ENCODE measurements at places on chromosomes 11 and 22.
A peak's percentile ranks its signal among the peaks of the same experiment; 100 is the strongest.

DNA sequence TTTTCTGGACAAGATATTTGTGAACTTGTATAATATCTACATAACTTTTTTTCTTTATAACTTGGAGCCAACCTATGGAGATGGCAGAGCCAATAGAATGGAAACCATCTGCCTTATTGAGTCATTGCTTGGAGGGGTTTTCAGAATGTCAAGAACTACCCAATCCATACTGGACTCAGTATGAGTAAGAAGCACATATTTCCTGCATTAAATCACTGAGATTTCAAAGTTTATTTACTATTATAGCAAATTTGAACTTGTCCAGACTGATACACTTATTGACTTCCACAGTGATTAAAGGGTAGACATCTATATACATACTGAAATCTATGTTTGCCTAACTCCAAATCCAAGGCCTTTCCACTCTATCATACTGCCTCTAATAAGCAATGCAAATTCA is 704.0 kb downstream of the KCNA4 start:
- DNase-seq = no peak

DNA sequence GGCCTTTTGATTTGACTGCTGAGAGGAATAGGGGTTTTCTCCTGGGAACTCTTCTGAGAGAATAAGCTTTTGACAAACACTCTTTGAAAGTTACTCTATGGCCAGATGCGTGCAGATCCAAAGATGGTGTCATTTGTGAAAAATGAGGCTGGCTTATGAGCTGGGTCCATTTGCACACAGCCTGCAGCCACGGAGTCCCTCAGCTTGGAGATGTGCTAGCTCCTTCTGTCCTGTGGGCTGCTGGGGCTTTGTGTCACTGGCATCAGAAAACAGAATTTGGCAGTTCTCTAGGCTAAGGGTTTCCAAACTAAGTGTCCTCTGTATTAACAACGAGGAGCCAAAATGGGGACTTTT is 702.4 kb downstream of the NTM start:
- no peak for DNase-seq

GRCh38 chr11:46808799-46809431 is 37.2 kb downstream of the CKAP5 start:
- DNase-seq = peak; percentile 1

DNA sequence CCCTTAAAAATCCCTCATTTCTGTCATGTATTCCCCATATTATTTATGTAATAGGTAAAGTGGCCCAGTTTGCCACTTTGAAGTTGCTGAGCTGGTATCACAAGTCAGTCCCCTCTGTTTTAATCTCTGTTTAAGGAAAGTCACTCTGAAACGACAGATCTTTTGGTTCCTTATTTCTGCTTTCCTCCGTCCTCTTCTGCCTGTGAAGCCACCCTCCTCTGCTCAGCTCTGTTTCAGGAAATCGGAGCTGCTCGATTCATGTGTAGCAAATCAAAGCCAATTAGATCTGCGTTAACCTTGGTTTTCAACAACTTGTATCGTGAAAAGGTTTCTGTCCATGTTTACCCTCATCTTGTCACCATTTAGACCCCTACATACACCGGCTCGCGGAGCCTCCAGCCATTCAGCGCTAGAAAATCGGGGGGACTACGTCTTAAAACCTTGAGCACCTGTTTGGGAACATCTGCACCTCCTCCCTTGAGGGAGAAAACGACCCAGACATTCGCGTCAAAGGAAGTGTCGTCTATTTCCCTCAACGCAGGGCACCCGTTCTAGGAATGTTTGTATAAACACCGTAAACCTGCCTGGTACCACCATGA is 576 bp upstream of the SC5D start:
- DNase-seq = no peak

- no peak for DNase-seq
Measured at GRCh38 chr11:97430877-97431276, 1041.1 kb downstream of the JRKL start.

DNA sequence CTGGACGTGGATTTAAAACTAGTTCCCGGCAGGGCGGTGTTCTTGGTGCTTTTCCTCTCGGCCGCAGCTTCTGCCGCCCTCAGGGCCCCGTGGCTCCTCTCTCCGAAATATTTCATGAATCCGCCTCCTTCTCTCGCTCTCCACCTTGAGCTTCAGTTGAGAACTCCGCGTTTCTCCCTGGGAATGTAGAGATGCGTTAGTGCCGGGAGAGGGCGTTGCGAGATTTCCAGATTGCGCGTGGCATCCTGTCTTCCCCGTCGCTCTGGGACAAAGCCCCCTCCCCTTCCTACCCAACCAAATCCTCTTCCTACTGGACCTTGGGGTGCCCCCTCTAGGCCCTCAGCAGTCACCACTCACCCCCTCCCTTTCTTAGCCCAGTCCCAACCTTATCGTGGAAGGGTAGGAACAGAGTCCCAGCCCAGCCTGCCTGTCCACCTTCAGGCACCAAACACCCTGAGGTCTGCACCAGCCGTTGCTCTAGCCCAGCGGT is 15.5 kb upstream of the RAC2 start:
- DNase-seq = peak; percentile 31

DNA sequence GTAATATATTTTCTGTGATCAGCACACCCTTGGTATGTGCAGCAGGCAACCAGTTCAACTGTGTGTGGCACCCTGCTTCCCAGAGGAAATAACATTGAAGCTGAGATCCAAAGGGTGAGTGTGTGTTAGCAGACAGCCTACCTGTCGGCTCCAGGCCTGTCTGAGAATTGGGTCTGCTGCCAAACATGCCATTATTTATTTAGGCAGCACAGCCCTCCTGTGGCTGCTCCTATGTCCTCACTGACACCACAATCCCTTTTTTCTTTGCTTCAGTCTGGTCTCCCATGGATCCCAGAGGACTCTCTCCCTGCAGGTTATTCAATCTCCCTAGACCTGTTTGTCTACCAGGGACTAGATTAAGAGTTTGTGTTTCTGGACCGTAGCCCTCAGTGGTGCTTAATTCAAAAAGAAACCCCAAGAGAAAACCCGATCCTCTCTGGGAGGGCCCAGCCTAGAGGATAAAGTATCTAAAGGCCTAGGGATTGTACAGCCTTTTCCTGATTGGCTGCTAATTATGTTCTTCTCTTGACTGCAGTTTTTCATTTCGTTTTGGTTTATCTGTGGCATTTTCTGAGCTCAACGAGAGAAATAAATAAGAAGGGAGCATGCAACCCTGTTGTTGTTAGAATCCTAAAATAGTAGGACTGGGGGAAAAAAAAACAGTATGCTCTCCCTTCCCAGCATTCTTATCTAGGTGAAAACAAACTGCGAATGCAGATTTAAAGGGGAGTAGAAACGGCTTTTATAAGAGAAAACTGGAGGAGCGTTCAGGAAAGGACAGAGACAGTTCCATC is 24.1 kb downstream of the KCNE3 start:
- DNase-seq = no peak

GRCh38 chr11:113377681-113378412 is 9.7 kb upstream of the ANKK1 start:
- no peak for DNase-seq

DNA sequence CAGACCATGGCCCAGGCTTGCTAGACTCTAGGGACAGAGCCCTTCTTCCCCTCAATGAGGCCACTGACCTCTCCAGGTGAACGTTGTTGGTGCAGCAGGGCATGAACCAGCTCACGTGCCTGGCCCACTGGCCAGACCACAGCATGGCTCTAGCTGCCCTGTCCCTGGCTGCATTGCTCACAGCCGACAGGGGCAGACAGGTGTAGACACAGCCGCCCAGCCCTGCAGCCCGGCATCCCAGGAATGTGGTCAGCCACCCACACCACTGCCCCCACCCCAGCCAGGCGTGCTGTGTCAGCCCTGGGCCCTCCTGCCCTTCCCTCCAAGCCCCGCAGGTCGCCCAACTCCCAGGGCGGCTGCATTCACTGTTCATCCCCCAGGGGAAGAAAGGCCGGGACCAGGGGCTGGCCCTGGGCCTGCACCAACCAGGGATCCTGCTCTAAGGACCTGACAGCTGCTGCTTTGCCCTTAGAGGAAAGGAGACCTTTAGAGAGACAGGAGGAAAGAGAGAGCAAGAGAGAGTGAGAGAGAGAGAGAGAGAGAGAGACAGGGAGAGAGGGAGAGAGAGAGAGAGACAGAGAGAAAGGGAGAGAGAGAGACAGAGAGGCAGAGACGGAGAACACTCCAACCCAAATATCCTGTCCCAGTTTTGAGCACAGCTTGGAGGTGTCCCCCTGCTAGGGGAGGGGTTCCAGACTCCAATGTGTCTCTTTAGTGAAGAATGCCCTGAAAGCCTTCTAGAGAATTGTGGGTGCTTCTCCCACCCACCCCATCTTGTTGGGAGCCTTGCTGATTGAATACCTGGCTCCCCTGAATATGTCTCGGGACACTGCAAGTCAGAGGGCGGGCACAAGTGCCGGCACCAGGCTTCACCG is 44.2 kb upstream of the LINC01488 start:
- DNase-seq = no peak

DNA sequence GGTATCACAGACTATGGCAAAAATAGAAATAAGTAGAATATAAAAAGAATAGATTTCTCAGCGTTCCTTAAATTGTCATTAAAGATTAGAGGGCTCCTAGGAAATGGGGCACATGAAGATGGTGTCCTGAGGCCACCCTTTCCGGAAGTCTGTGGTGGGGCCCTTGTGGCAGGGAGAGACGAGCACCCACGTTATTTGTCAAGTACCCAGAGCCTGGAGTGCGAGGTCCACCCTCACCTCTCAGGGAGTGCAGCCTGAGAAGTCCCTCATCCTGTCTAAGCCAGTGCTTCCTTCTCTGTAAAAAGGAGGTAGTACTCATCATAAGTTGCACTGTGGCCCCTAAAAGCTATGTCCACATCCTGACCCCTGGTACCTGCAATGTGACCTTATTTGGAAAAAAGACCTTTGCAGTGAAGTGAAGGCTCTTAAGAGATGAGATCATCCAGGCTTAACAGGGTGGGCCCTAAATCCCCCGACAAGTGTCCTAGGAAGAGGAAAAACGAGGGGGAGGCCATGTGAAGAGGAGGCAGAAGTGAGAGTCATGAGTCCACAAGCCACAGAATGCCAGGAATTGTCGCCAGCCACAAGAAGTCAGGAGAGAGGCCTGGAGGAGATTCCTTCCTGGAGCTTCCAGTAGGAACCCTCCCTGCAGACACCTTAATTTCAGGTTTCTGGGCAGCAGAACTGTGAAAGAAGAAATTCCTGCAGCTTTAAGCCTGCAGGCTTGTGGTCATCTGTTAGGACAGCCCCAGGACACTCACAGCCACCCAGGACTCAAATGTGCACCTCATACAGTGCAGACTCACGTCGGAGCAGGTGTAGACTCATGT is 76.8 kb upstream of the CCND1 start:
- DNase-seq = no peak

DNA sequence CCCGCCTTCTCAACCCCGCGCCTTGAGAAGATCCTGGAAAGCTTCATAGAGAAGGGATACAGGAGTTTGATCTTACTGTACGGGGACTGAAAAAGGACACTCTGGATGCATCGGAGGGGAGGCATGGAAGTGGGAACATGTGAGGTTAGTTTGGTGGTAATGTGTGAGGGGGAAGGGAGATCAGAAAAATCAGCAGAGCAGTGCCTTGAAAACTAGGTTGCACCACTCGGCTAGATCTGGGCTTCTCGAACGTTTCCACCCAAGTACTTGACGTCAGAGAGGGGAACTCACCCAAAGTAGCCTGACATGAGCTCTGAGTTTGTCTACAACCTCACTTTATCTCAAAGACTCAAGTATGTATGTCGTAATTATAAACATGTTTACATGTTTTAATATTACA is 14.5 kb downstream of the USP35 start:
- peak; percentile 67 for DNase-seq

Measured in stimulated activated naive CD4-positive, alpha-beta T cell (primary cell).